NCI-H187 treated with DMSO at 0.1 percent for 48 hours (cell line): ENCODE measurements at places on chromosomes 5 and 9.

DNA sequence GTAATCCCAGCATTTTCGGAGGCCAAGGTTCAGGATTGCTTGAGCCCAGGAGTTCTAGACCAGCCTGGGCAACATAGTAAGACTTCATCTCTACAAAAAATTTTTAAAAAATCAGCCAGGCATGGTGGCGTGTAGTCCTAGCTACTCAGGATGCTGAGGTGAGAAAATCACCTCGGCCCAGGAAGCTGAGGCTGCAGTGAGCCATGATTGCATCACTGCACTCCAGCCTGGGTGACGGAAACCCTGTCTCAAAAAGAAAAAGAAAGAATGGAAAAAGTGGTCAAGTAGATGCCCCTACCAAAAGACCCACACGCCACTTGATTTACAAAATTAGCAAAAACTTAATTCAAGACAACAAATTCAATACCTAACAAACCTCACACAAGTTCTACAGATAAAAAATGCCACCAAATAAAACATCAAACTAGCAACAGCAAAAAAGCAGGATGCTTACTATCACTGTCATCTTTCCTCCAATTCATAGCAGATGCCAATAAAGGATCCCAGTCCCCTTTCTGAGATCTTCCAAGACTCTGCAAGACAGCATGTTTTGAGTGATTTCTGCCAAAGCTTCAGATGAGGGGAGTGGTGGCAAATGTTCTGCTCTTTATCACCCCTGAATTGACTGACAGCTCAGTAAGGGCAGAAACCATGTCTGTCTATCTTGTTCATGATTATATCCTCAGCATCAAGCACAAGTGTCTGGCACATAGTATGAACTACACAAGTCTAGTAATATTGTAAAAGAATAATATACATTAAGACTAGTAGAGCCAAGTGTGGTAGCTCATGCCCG is 34.2 kb upstream of the TESK1 start:
- DNase-seq = no peak

DNA sequence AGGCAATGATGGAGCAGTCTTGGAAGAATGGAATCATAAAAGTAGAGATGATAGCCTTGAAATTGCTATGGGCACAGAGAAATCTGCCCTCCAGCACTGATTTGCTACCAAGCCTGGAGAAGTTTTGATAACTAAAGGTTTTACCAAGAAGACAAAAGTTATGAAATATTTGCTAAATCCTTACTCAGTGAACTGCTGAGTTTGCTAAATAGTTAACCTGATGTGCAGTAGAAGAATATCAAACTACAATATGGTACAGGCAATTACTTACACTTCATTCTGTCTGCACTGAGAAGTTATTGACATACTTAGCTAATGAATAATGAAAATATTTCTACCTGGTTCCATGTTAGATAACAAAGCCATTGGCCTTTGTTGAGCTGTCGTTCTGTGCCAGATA is 124.5 kb downstream of the SGCD start:
- no peak for DNase-seq

DNA sequence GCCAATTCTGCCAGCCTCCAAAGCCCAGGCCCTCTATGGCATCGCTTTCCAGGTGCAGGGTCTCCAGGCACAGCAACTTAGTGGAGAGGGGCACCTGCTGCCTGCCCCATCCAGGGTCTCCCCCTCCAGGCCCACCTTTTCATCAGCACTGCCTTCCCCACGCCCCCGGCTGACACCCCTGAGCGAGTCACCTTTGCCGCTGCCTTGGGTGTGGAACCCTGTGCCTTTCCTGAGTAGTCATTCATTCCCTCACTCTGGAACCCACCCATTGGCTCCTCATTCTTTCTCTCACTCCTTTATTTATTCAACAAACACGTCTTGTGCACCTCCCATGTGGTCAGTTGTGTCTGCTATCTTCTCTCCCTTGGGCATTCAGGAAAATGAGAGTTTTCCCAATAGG is 14.5 kb upstream of the RPL26L1 start:
- DNase-seq = no peak

- no peak for DNase-seq
These were observed 10.8 kb upstream of the KIF27 start for GRCh38 chr9:83932011-83932410.

DNA sequence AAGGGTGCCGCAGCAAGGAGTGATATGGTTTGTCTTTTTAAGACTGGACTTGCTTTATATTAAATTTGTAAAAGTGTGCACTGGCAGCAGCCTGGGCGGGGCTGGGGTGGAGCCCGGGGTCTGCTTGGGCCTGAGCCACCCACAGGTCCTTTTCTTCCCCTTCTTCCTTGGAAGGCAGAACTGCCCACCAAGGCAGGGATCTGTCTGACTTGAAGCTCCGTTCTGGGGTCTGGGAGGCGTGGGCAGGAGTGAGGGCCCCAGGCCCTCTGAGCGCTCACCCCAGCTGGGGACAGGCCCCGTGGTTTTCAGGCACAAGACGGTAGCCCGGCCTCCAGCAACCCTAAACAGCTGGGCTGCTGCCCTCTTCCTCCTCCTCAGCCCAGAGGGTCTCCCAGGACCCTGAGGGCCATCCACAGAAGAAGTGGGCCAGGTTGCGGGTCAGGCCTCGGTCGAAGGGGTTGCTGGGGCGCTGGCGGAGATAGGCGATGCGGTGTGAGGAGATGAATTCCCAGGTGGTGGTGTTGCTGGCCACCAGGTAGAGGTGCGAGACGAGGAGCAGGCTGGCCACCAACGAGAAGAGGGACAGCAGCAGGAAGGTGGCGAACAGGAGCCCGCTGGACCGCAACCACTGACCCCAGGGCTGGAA is 3.0 kb downstream of the ZDHHC12 start:
- no peak for DNase-seq

- no peak for DNase-seq
These were observed 1.6 kb downstream of the GM2A start for GRCh38 chr5:151254556-151254955.

GRCh38 chr5:131112424-131112823 is 52.6 kb downstream of the HINT1 start:
- no peak for DNase-seq

DNA sequence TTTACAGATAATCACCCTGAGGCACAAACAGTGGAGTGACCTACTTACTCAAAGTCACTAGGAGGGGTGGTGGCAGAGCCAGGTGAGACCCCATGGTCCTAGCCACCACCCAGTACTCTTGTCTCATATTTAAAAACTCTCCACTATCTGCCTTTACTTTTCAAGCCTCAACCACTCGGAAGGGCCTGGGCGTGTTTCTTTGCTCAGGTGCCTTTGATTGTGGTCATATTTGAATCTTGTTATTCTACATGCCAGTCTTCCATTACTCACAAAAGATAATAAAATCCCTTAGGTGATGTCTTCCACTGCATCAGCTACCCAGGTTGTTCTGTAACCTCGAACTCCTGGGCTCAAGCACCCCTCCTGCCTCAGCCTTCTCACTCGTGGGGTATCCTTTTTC is 20.7 kb upstream of the TRIM36 start:
- DNase-seq = no peak

DNA sequence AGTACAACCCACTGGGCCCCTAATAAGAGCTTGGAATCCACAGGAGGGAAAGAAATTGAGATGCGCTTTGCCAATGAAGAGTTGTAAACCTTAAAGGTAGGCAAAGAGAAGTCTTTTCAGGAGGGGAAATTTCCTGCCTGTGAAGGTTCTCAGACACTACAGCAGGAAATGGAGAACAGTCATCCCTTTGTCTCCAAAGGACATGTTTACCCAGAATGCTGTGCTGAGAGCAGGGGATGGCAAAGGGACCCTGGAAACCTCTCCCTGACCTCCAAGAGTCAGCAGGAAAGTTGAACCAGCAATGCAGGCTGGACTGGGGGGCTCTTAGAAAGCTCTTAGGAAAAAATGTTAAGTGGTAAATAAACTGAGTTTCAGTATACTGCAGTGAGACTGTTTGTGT is 103.2 kb downstream of the AK8 start:
- no peak for DNase-seq

GRCh38 chr5:168646335-168646734 is 67.2 kb upstream of the PANK3 start:
- DNase-seq = no peak

- no peak for DNase-seq
These were observed 26.0 kb downstream of the BASP1 start for GRCh38 chr5:17243287-17244063.

GRCh38 chr5:36239370-36240293 is 2.1 kb downstream of the NADK2 start:
- DNase-seq = no peak

DNA sequence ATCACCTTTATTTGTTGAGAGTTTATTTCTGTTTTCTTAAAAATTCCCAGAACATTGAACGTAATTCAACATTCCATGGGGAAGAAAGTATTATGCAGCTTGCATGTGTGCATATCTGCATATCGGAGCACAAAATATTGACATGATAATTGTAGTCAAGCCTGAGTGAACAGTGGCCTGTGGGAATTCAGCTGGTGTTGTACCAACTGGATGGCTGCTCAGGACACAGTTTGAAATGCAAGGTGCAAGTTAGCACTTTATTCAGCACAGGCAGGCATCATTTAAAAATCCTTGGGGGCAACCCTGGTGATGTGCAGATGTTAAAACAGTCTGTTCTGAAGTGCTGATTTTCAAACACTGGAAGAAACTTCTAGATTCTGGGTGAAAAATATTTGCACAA is 82.4 kb downstream of the CNTLN start:
- no peak for DNase-seq

DNA sequence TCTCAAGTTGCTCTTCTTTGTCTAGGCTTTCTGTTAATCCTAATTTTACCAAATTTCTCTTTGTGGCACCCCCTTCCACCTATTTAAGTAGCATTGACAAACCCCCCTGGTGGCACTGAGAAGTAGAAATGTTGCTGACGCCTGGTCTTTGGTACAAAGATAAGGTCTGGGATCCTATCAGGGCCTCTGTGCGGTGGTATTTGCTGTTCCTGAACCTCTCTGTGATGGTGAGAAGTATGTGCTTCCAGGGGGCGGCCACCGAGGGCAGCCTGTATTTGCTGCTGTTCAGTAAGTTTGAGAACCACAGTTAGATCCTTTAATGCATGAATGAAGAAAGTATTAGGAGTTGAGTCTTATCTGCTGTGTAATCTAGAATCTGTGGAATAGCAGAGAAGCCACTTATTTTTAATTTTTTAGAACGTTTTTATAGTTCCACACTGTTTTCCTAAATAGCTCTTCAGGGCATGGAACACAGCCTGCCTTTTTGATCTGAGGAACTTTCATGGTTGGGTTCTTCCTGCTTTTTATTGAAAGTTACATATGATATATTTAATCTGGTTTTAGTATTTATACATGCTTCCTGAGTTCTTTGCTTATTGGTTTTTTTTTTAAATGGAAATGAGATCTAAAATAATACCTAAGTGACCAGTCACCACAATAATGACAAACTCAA is 124.2 kb downstream of the TRIO start:
- no peak for DNase-seq

DNA sequence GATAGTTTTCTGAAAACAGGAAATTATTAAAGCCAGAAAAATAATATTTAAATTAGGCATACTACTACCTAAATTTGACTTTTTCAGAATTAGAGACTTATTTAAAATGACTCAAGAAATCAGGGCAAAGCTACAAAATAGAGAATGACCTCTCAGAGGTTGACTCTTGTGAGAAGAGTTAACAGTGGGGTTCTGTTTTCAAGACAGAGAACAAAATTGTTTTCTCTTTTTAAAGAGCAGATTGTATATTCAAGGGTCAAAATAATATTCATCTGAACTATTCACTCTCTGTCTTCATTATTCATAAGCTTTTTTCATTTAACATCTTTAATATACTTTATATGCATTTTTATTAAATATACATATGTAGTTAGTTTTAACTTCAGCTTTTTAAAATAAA is 21.9 kb upstream of the AUH start:
- DNase-seq = no peak

DNA sequence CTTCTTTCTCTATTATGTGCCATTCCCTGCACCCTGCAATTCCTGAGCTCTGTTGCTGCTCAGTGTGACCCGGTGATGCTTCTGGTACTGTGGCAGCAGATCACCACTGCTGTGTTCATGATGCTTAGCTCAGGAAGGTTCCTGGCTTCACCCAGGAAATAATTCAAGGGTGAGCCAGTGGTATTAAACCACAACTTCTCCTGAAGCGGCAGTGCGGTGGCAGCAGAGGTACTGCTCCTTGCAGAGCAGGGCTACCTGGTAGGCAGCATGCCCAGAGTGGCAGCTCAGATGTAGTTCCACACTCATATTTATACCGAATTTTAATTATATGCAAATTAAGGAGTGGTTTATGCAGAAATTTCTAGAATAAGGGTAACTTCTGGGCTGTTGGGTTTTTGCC is 213.8 kb upstream of the ZNF608 start:
- no peak for DNase-seq

DNA sequence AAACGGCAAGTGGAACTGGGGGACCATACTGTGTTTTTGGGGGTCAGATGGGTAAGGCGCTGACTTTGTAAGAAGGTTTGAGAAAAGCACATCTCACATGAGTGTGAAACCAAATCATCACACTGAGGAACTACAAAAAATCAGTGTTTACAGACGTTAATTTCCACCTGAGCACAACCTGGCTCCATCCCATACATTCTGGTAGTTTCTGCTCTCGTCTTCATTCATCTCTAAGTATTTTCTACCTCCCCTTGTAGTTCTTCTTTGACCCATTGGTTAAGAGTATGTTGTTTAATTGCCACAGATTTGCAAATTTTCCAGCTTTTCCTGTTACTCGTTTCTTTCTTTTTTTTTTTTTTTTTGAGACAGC is 8.9 kb upstream of the DPP7 start:
- DNase-seq = no peak

GRCh38 chr5:88785746-88786565 is 97.0 kb downstream of the MEF2C start:
- peak; percentile 76 for DNase-seq

- DNase-seq = no peak
These were observed 86.1 kb downstream of the AUH start for GRCh38 chr9:91275655-91276054.

DNA sequence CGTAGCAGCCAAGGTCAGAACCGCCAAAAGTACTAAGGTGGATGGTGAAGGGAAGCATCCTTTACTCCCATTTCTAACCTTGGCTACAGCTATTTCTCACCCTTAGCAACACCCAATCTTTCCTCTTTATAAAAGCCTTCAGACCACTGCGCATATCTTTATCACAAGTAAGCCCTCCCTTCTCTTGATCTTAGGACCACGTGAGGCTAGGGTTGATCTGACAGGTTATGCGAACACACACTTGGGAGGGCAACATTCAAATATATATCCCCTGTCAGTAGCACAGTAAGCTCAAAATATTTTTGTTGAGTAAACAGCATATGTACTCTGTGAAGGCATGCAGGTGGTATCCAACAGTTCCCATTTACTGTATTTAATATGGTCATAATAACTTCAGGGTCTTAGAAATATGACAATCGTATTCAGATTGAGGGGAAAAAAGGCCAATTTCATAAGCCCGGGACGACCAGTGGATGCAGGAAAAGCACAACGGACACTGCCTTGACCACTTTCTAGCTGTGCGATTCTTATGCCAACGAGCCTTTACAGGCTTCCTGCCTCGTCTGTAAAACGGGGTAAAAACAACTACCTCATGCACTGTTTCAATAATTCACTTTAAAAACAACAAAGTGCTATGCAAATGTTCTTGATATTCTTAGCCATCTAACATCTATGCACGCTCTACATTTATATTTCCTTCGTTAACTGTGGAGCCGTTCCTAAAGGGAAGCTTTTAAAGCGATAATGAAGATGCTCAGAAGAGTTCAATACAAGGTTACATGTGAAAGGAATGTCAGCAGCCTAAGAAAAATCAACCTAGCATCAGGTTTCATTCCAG is 1.3 kb downstream of the ARSB start:
- no peak for DNase-seq

- no peak for DNase-seq
These were observed 227.7 kb upstream of the GRAMD2B start for GRCh38 chr5:126195410-126196100.

- DNase-seq = no peak
These were observed 5.7 kb downstream of the SKIC3 start for GRCh38 chr5:95549030-95549429.
